CD4-positive, alpha-beta T cell treated with Interleukin-21 for 1 hour (primary cell): ENCODE measurements at places on chromosomes 2 and 18.

- no peak for DNase-seq
Measured at GRCh38 chr18:45255197-45255890, 359.9 kb upstream of the SLC14A2 start.

- DNase-seq = no peak
Measured at GRCh38 chr2:95158891-95159619, 593 bp downstream of the ZNF514 start.

DNA sequence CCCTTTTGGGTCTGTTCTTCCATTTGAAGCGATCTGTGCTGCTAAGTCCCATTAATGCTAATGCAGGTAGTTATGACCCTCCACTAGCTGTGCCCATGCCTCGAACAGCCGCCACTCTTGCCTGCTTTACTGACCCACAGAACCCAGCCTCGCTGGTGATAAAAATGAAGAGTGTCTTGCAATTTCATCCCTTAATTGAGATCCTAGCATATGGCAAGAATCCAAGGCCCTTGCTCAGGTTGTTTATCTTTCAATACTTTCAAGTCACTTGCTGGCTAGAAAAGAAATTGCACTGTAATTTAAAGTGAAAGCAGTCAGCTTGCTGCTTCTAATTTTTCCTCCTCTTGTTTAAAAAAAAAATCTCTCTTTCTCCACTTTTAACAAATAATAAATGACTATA is 73.6 kb downstream of the ZNF521 start:
- no peak for DNase-seq

- DNase-seq = no peak
Measured at GRCh38 chr2:180907731-180908130, 72.7 kb upstream of the UBE2E3 start.

GRCh38 chr18:13110559-13110958 is 108.0 kb upstream of the LDLRAD4 start:
- DNase-seq = no peak

- no peak for DNase-seq
Measured at GRCh38 chr2:217199255-217199630, 339.4 kb upstream of the TNP1 start.

DNA sequence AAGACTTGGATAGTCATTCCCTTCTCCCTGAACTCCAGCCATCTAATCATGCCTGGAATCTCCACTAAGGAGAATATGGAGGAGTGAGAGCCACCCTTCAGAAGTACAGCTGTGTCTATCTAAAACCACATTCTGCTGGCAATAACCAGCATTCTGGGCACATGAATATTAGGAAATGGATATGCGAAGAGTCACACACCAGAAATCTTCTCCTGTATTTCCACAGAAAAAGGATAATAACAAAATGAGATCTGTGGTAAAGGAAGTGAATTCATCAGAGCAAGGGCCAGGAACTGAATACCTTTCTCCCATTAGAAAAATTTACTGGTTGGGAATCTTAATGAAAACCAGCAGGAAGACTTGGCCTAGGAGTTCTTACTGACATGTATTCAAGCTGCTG is 218.8 kb downstream of the SCG2 start:
- DNase-seq = no peak

DNA sequence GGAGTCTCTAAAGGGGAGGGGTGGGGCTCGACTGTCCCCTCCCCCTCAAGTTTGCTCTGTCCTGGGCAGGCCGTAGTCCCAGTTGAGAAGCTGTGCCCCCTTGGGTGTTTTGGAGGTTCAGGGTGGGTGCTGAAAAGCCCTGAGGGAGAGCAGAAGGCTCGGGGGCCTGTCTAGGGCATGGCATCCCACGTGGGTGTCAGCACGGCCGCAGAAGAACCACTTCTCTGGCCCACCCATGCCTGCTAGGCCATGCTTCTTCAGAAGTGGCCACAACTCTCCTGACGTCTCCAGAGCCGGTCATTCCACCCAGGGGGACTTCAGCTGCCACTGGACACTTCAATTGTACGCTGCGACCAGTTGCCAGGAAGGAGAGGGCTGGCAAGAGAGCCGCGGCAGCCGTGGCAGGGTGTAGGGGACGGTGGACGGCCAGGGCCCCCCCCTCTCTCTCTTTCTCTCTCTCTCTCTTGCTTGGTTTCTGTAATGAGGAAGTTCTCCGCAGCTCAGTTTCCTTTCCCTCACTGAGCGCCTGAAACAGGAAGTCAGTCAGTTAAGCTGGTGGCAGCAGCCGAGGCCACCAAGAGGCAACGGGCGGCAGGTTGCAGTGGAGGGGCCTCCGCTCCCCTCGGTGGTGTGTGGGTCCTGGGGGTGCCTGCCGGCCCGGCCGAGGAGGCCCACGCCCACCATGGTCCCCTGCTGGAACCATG is at the start of gene INPP5D:
INPP5D (plus strand) TSS at position 546 of the 704 bp plus-strand sequence; CDS start at position 683, 137 bp downstream.
- DNase-seq = peak; percentile 86

DNA sequence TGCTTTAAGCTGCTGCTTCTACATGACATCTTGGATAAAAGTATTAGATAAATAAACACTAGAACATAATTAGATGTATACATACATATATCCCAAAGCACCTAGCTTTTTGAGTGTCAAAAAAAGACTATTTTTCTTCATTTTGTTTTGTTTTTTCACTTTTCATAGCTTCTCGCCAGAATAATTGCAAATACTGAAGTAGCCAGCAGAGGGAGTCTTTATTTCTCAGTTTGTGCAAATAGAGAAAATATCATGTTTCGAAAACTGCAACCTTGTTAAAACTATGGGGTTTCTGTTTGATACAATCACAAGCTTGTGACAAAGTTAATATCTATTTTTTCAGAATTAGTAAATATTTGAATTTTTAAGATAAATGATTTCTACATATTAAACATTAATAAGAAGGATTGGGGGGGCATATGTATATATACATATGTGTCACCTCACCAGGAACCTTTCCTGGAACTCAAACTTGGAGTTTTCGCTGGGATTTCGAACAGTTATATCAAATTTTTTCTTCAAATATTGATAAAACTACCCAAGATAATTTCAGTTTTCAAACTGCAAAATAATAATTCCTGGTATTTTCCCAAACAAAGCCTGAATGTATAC is 61.0 kb downstream of the GRB14 start:
- no peak for DNase-seq

DNA sequence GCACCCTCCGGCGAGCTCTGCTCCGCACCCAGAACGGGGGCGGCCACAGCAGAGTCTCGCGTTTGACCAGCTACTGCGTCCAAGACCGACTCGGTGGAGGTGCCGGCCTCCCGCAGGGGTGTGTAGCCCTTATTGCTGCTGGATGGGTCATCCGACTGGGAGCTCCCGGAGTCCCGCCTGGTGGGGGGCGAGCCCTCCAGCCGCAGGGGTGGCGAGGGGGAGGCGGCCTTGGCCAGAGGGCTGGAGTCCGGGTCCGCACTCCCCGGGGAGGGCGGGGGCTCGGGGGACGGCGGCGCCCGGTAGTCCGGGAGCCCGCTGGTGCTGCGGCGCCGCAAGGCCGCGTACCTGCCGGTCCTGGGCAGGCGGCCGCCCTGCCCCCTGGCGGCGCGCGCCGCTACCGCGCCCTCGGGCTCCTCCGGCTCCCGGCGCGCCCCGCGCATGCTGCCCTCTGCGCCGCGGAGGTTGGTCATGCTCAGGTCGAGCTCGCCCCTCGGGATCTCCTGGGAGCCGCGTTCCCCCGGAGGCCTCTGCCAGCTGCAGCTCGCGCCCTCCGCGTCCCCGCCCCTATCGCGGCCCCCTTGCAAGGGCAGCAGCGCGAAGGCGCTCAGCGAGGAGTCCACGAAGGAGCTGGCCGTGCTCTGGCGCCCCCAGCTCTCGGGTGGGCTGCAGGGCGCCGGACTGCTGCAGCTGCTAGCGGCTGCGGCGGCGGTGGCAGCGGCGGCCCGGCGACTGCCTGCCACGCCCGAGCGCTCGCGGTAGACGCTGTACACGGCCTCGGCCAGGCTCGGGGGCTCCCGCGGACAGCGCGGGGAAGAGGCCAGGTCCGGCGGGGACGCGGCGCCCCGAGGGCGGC is 4.8 kb downstream of the TMEM200C start:
- peak; percentile 1 for DNase-seq

DNA sequence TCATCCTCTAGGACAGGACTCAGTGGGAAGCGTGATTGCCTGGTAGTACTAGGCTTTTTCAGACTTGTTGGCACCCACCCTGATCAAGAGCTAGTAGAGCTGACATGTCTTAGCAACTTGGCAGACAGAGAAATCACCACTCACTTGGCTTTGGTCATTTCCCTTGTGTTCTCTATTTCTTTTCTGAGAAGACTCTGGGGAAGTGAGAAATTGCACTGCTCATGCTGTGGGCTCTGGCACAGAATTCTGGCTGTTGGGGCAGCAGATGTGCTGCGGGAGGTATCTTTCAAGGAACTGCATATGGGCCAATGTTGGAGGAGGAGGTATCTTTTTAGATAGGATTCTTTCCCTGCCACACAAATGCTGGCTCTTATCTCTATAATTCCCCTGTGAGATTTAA is 529.1 kb upstream of the MEX3C start:
- no peak for DNase-seq

GRCh38 chr2:225668606-225669266 is 269.2 kb downstream of the NYAP2 start:
- peak; percentile 55 for DNase-seq

DNA sequence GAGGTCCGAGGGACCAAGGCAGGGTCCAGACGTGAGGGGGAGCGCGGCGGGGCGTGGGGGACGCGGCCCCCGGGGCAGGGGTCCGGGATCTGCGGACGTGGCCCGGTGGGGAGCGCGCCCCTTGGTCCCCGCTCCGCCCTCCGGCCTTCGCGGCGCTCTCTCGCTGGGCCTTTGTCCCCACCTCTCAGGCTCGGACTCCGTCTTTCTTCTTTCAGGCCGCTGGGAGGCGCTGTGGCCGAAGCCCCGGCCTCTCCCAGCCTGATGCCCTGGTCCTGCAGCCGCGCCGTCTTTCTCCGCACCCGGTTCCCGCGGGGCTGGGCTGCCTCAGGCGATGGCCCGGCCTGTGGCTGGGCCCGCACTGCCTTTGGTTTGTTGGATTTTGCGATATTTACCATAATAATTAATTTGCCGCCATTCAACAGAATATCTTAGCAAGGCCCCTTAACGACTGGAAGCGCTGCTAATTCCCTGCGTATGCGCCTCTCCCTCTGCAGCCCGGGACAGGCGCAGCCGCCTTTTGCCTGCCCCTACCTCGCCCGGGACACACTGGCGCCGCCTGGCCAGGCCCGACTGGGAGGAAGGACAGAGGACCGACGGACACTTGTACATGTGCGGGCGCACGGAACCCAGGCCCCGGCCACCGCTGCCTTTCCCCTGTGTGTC is 10.8 kb downstream of the SIX3 start:
- peak; percentile 7 for DNase-seq

DNA sequence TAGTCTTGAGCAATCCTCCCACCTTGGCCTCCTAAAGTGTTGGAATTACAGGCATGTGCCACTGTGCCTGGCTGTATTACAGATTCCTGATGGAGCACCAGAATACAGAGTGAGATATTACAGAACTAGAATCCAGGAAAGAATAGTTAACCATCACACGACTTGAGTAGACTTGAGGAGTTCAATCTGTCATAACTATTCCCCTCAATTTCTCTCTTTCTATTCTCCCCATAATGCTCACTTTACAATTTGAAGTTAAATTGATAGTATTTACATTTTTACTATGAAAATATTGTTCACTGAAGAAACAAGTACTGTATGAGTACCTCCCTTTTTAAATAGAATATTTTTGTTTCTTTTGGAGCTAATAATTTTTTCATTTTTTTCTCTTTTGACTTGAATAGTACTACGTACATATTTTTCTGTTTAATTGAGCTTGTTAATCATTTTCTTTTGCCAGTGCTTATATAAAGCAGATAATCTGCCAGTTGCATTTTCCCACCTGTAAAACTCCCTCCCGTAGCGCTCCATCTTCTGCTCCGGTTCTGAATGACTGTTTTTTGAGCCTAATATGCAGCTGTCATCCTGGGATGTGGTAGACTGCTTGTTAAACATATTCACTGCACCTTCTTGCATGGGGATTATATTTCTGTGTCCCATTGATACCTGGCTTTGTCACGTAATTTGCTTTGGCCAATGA is 105.5 kb downstream of the MYCN start:
- no peak for DNase-seq

GRCh38 chr2:142741764-142742269 is 135.6 kb upstream of the KYNU start:
- DNase-seq = no peak

DNA sequence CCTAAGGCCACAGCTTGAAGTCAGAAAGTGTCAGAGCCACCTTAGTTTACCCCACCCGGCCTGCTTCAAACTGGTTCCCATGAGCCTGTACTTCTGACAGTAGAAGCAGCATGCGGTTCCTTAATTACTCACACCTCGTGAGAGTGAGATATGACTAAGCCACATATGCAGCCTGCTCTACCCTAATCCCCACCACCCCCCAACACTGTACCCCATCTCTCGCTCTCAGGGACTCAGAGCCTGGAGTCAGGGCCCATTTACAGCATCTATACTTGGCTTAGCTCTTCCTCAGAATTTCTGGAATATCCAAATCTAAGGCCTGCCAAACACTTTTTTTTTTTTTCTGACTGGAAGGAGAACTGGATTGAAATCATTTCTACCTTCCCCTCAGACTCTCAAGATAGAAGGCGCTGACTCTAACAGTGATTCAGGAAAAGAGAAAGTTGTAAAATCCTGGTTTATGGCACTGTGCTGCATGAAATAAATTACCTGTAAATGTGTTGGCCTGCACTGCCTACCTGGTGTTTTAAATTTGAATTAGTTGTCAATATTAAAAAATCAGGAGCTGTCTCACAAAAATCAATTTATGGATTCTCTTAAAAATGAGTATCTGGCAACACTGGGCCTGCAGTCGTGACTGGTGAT is 360.0 kb downstream of the RND3 start:
- no peak for DNase-seq

- no peak for DNase-seq
Measured at GRCh38 chr2:234981197-234982095, 29.6 kb downstream of the SH3BP4 start.
